EH (cell line): ENCODE measurements at places on chromosomes 3 and 15.
A peak's percentile ranks its signal among the peaks of the same experiment; 100 is the strongest.

GRCh38 chr3:37943631-37944314, 46.8 kb upstream of the VILL start:
- DNase-seq: no peak

DNA sequence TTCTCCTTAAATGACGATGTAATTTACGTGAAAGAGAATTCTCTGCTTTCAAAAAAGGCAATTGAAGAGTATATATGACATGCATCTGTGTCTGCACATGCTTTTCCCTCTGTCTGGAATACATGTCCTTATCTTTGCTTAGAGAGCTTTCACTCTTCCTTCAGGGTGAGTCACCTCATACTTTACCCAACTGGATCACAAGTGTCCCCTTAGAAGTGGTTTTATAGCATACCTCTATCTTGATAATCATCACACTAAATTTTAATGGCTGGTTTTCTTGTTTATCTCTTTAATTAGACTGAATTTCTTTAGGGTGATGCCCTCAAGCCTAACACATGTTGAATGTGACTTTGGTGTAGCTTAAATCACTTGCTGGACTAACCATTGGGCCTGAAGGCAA, 178.9 kb downstream of the SV2B start:
- no peak for DNase-seq

DNA sequence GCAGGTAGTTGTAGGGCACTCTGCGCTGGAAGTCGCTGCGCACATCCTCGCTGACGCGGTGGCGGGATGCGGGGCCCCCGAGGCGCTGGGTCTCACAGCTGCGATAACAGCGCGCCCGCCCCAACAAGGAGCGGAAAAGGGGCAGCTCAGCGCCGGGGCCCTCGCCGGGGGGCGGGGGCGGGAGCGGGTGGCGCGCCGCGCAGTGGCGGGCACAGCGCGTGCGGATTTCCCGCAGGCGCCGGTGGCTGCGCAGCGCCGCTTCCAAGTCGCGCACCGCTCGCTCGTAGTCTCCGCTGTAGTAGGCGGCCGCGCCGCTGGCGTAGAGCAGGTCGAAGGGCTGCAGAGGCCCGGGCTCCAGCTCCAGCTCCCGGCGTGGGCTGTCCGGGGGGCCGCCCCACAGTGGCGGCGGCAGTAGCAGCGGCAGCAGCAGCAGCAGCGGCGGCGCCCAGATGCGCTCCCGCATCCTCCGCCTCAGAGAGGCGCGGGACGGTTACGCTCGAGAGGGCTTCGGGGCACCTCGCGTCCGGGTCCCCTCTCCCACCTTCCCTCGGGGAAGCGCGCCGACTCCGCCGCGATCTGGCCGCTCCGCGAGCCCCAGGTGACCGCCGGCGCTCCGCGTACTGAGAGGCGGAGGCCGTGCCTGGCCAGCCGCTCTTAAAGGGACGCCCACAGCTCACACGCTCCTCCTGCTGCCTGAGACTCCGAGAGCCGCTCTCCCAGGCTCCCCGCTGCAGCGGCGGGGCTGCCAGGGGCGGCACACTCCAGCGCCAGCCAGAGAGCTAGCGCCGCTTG, at the start of gene P3H2:
TSS of gene P3H2 (minus strand) at position 629 of the 792 bp plus-strand sequence. CDS start at position 463, 166 bp downstream.
- peak; percentile 93 for DNase-seq

DNA sequence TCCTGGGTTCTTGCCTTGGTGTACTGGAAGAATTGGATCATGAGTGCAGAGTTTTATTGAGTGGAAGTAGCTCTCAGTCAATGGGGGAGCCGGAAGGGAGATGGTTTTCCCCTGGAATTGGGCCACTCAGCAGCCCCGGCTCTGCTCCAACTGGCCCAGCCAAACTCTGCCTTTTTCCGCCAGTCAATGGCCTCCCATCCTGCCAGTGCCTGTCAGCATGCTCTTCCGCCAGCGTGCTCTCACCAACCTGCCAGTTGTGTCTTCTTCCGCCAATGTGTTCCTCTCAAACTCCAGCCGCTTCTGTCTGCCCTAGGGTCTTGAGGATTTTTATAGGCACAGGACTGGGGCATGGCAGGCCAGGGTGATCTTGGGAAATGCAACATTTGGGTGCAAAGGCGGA, 12.4 kb upstream of the AADACL2 start:
- no peak for DNase-seq

- no peak for DNase-seq
Observed at GRCh38 chr3:107260207-107260606, 117.0 kb upstream of the CCDC54 start.

DNA sequence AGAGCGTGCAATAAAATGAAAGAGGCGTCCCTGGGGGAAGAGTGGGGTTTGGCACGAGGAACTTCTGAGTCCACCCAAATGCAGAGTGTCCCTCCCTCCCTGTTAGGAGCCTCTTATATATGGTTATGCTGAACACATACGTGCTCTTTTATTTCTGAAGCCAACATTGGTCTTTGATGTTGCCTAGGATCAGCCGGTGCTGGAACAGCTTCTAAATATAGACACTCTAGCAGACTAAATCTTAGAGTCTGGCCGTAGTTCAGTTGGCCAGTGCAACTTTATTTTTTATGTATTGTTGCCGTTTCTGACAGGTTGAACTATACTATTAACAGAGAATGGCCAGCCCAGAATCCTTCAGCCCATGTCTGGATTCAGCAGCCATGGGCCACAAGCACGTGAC, 128.7 kb downstream of the GHSR start:
- DNase-seq: no peak

DNA sequence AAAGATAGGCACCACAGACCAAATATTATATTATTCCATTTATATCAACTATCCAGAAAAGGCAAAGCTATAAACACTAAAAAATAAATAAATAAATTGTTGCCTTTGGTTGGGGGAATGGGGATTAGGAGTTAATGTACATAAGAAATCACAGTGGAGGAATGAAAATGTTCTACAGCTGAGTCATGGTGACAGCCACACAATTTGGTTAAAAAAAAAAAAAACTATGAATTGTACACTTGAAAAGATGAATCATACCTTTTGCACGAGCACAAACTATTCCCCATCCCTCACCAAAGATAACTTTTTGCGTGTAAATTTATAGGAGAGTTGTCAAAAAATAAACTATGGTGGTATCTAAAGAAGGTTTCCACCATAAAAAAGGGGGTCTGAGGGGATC, 103.2 kb downstream of the TBC1D5 start:
- peak; percentile 84 for DNase-seq

- peak; percentile 68 for DNase-seq
Observed at GRCh38 chr3:23999012-23999641, 54.0 kb downstream of the NR1D2 start.

- DNase-seq: peak; percentile 99
Observed at GRCh38 chr3:189710620-189711402, 79.6 kb downstream of the TP63 start.

- DNase-seq: no peak
Observed at GRCh38 chr3:54962200-54962599, 34.3 kb upstream of the LRTM1 start.

DNA sequence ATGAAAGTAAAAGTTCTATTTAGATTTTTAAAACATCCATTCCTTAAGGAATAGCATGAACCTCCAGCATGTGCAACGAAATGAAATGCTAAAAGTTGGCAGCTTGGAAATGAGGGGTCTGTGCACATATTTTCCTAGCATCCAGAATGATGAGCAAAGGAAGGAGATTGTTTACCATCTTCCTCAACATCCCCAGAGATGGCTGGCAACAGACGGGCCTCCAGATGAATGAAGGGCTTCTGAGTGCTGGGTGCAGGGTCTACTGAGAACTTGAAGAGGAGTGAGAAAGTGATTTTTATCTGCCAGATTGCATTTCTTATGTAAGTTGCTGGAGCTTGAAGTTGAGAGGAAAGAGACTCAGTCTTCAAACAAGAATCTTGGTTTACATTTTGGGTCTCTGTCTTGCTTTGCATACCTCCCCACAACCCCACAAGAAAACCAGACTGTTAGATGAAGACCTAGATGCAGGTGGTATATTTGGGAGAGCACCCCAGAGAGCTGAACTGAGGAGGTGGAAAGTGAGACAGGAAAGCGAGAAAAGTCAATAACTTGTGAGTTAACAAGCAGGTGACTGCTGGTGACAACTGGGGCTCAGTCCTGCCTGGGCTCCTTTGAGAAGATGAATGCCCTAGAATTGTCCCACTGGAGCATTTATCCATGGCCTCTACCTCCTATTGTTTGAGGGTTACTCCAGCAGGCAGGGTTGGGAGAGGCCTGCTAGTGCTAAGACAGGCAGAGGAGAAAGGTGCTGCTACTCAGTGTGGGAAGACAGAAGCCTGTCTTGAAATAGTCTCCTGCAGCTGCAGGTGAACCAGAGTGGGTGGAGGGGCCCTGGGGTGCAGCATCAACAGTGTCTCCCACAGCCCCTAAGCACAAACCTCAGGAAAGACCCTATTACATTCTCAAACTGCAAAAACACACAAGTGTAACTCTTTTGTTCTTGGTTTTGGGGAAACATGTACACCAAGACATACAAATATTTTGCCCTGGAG, 10.5 kb upstream of the CCK start:
- no peak for DNase-seq

- DNase-seq: peak; percentile 65
Observed at GRCh38 chr3:45553469-45553974, 41.0 kb upstream of the LIMD1 start.

DNA sequence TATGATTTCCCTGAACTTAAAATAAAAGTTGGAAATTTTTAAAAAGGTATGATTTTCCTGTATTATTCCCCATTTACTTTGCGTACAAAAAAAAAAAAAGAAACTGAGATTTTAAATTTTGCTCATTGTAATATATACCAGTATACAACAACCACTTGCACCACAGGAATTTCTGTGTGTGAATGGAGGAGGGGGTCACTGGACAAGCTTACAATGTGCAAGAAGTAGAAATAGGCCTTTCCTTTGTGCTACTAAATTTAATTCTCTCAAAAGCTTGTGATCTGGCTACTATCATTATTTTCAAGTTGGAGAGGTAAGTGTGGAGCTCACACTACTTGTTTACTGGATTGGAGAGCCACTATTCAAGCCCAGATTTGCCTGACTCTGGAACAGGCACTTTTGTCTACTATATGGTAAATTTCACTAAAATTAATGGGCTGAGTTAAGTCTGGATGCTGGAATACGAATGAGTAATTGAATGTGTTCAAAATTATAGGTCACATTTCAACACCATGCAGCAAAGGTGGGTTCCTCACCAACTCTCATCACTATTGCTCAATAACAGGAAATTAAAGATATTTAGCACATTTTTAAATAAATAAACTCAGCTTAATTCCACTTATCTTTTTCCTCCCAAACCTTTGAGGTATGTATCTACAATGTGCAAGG, 148.0 kb upstream of the MBNL1 start:
- DNase-seq: peak; percentile 35

- no peak for DNase-seq
Observed at GRCh38 chr15:70198441-70199123, 100.9 kb upstream of the TLE3 start.
